Ascending aorta (tissue), 2 donors: ENCODE measurements at places on chromosomes 13 and 19. TPM values are rescaled to one million over a fixed set of nuclear protein-coding genes. Genes with fewer than 3 reads are reported as not detected.

GRCh38 chr13:33870046-33870668 lies 52.2 kb downstream of the RFC3 start:
- no peaks in the 10 kb centered on the region for H3K4me1 ChIP-seq
- no peaks in the 10 kb centered on the region for H3K36me3 ChIP-seq
- DNase-seq: no peak
- no peak overlapping the region for H3K27ac ChIP-seq
- H3K27me3 ChIP-seq: no peaks in the 10 kb centered on the region

GRCh38 chr13:75771226-75771625 lies 135.1 kb downstream of the LMO7 start:
- H3K4me1 ChIP-seq: peaks cover 3% of the 10 kb centered on the region
- no peak overlapping the region for H3K4me3 ChIP-seq
- DNase-seq: no peak
- no peaks in the 10 kb centered on the region for H3K27me3 ChIP-seq

ZNF728 gene
- 7.0 TPM for total RNA-seq

C5AR1 gene
- 9.3 TPM for total RNA-seq

- H3K27me3 ChIP-seq: no peaks in the 10 kb centered on the region
- no peaks in the 10 kb centered on the region for H3K36me3 ChIP-seq
- H3K4me3 ChIP-seq: no peak overlapping the region
- DNase-seq: no peak
These were observed 56.1 kb downstream of the ALOX5AP start for GRCh38 chr13:30791354-30792001.

GRCh38 chr19:17116996-17117702 lies 41.6 kb downstream of the MYO9B start:
- peaks cover 13% of the 10 kb centered on the region for H3K4me1 ChIP-seq
- peak overlapping the region; percentile 75 for H3K27ac ChIP-seq
- H3K27me3 ChIP-seq: no peaks in the 10 kb centered on the region
- no peak for DNase-seq
- H3K4me3 ChIP-seq: no peak overlapping the region

ZNF541 gene
- total RNA-seq: not detected

DNA sequence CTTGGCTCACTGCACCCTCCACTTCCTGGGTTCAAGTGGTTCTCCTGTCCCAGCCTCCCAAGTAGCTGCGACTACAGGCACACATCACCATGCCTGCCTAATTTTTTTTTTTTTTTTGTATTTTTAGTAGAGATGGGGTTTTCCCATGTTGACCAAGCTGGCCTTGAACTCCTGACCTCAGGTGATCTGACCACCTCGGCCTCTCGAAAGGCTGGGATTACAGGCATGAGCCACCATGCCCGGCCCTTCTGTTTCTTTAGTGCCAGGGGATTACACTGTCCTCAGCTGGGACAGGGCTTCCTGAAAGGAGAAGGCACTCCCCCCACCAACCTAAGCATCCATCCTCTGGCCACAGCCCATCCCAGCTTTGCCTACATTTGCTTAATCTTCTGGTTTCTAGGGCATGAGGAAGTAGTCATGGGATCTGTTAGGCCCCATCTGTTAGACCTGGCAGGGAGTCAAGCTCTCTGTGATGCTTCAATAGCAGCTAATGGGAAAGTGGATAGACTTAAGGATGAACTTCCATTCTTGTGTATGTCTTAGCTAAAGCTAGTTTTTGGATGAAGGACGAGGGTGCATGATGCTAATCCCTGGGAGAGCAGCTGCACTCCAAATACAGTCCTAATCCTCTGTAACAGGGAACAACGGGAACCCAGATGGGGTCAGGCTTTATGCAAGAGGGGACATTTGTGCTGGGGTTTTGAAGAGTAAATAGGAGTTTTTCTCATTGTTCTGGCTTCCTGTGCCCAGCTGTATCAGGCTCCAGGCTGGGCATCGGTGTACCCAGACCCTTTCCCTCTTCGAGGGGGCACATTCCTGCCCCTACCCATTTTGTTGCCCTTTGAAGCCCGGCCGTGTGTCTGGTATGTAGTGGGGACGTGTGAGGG lies 2.6 kb downstream of the VAV1 start:
- H3K4me3 ChIP-seq: no peak overlapping the region
- no peaks in the 10 kb centered on the region for H3K4me1 ChIP-seq
- H3K27me3 ChIP-seq: no peaks in the 10 kb centered on the region
- no peak for DNase-seq

RASL11A gene
- total RNA-seq: 50.4 TPM

- no peaks in the 10 kb centered on the region for H3K4me1 ChIP-seq
- no peaks in the 10 kb centered on the region for H3K36me3 ChIP-seq
- H3K27me3 ChIP-seq: no peaks in the 10 kb centered on the region
- no peak overlapping the region for H3K4me3 ChIP-seq
These were observed 2770.4 kb downstream of the PCDH9 start for GRCh38 chr13:64459778-64460177.

GRCh38 chr19:49111218-49111998 lies 2.8 kb upstream of the LIN7B start:
- no peaks in the 10 kb centered on the region for H3K27me3 ChIP-seq
- no peak overlapping the region for H3K27ac ChIP-seq
- peaks cover 15% of the 10 kb centered on the region for H3K36me3 ChIP-seq
- no peak for DNase-seq

DNA sequence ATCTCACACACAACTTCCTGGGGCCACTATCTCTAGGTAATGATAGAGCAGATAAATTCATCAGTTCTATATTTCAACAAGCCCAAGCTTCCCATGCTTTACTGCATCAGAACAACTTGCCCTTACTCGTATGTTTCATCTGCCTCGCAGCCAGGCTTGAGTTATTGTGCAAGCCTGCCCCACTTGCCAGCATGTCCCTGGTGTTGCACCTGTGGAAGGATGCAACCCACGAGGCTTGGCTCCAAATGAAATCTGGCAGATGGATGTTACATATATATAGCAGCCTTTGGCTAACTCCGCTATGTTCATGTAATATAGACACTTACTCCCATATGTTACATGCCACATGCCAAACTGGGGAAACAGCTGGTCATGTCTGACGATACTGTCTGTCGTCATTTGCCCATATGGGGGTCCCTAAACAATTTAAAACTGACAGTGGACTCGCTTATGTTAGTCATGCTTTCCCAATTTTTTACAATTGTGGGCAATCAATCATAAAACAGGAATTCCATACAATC lies 6.2 kb downstream of the ERVK3-1 start:
- H3K4me3 ChIP-seq: no peak overlapping the region
- DNase-seq: no peak
- no peaks in the 10 kb centered on the region for H3K4me1 ChIP-seq

DNA sequence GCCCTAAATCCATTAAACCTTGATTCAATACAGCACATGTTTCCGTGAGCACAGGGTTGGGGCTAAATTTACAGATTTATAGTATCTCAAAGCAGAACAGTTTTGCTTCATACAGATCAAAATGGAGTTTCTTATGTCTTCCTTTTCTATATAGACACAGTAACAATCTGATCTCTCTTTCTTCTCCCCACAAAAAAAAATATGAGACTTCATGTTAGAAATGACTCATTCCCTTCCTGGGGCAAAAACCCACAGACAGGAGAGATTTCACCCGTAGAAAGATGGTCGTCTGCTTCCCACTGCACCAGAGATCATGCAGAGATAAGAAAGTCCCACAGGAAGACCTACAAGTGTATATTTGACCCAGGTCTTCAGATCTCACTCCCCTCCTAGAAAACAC lies 7.7 kb upstream of the ZNF611 start:
- no peaks in the 10 kb centered on the region for H3K27me3 ChIP-seq
- no peaks in the 10 kb centered on the region for H3K4me1 ChIP-seq
- H3K27ac ChIP-seq: no peak overlapping the region
- DNase-seq: no peak
- no peaks in the 10 kb centered on the region for H3K36me3 ChIP-seq
- H3K4me3 ChIP-seq: no peak overlapping the region

DNA sequence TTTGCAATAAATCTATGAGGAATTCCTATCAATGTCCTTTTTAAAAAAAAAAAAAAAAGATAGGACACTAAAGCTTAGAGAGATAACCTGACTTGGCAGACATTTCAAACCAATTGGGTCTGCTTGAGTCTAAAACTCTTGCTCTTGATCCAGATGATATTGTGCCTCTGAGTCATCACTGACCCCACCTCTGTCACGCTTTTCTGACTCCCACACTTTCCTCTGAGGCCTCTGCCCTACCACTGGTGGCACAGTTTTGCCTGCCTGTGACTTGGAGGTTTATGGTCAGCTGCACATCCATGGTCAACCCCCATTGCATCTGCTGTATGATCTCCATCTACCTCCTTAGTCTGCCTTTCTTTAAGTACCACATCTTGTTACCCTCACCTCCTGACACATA lies 328.7 kb downstream of the SPRY2 start:
- H3K27ac ChIP-seq: no peak overlapping the region
- no peak for DNase-seq
- H3K4me3 ChIP-seq: no peak overlapping the region
- no peaks in the 10 kb centered on the region for H3K27me3 ChIP-seq

ADGRE3 gene
- not detected for total RNA-seq

DNA sequence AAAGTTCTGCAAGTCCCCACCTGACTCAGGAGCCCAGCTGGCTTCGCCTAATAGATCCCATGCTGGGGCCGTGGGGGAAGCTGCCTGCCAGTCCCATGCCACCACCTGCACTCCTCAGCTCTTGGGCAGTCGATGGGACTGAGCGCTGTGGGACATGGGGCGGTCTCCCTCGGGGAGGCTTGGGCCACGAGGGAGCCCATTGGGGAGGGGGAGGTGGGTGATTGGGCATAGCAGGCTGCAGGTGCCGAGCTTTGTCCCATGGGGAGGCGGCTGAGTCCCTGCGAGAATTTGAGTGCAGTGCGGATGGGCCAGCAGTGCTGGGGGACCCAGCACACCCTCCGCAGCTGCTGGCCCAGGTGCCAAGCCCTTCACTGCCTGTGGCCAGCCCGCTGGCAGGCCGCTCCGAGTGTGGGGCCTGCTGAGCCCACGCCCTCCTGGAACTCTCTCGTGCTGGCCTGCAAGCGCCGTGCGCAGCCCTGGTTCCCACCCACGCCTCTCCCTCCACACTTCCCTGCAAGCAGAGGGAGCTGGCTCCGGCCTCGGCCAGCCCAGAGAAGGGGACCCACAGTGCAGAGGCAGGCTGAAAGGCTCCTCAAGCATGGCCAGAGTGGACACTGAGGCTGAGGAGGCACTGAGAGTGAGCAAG lies 467.3 kb downstream of the IRS2 start:
- H3K36me3 ChIP-seq: no peaks in the 10 kb centered on the region
- H3K4me3 ChIP-seq: no peak overlapping the region
- no peak overlapping the region for H3K27ac ChIP-seq
- no peaks in the 10 kb centered on the region for H3K4me1 ChIP-seq

MKNK2 gene
- total RNA-seq: 228 TPM

GRCh38 chr13:28955264-28955966 lies 135.3 kb downstream of the MTUS2 start:
- H3K27ac ChIP-seq: no peak overlapping the region
- no peak overlapping the region for H3K4me3 ChIP-seq
- H3K36me3 ChIP-seq: no peaks in the 10 kb centered on the region
- no peaks in the 10 kb centered on the region for H3K27me3 ChIP-seq
- DNase-seq: no peak

B3GNT8 gene
- total RNA-seq: 3.7 TPM

ZNF682 gene
- total RNA-seq: 1.1 TPM

ERFL gene
- total RNA-seq: not detected

DNA sequence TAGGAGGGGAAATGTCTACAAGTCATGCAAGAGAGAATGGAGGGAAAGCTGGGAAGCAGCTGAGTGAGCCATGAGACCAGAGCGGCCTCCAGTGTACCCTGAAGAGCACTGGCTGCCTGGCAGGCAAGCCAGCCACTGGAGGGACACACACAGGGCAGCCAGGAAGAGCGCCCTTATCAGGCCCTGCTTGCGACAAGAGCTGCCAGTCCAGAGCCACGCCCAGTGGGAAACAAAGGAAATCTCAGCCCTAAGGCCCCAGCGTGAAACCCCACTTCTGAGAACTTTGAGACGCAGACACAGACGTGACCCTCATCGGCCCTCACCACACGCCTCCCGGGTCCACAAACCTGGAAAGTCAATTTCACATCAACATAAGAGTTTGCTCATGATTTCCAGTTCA lies 105.0 kb downstream of the STK24 start:
- DNase-seq: no peak
- H3K27ac ChIP-seq: no peak overlapping the region
- no peaks in the 10 kb centered on the region for H3K27me3 ChIP-seq
- no peak overlapping the region for H3K4me3 ChIP-seq
- H3K4me1 ChIP-seq: no peaks in the 10 kb centered on the region

GRCh38 chr13:80562433-80563156 lies 221.7 kb upstream of the SPRY2 start:
- no peaks in the 10 kb centered on the region for H3K36me3 ChIP-seq
- H3K27ac ChIP-seq: no peak overlapping the region
- no peaks in the 10 kb centered on the region for H3K27me3 ChIP-seq
- H3K4me3 ChIP-seq: no peak overlapping the region

DNA sequence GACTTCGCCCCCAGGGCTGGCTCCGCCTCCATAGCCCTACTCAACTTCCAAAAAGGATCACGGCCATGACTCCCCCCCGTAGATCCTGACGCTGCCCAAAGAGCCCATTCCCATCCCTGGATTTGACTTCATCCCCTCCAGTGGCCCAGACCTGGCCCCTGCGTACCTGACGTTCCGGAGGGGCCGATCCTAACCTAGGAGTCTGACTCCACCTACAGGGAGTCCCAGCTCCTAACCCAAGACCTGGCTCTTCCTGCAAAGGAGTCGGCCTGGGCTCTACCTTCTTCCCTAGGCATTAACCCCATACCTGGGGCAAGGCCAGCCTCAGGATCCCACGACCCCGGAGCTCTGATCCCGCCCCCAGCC lies 10.8 kb downstream of the STAP2 start:
- H3K27ac ChIP-seq: no peak overlapping the region
- H3K36me3 ChIP-seq: no peaks in the 10 kb centered on the region
- H3K4me1 ChIP-seq: peaks cover 6% of the 10 kb centered on the region
- DNase-seq: no peak

- no peak overlapping the region for H3K27ac ChIP-seq
- H3K36me3 ChIP-seq: no peaks in the 10 kb centered on the region
- no peaks in the 10 kb centered on the region for H3K4me1 ChIP-seq
- no peak overlapping the region for H3K4me3 ChIP-seq
- DNase-seq: no peak
These were observed 6.6 kb upstream of the GIPC1 start for GRCh38 chr19:14502334-14503092.

PSG2 gene
- not detected for total RNA-seq

MYO1F gene
- total RNA-seq: 5.0 TPM

RAB20 gene
- 17.7 TPM for total RNA-seq
